Esophagus squamous epithelium (tissue), 5 donors: ENCODE measurements at places on chromosomes 4 and X. TPM values are rescaled to one million over a fixed set of nuclear protein-coding genes. Genes with fewer than 3 reads are reported as not detected.
A peak's percentile ranks its signal among the peaks of the same experiment; 100 is the strongest.

DNA sequence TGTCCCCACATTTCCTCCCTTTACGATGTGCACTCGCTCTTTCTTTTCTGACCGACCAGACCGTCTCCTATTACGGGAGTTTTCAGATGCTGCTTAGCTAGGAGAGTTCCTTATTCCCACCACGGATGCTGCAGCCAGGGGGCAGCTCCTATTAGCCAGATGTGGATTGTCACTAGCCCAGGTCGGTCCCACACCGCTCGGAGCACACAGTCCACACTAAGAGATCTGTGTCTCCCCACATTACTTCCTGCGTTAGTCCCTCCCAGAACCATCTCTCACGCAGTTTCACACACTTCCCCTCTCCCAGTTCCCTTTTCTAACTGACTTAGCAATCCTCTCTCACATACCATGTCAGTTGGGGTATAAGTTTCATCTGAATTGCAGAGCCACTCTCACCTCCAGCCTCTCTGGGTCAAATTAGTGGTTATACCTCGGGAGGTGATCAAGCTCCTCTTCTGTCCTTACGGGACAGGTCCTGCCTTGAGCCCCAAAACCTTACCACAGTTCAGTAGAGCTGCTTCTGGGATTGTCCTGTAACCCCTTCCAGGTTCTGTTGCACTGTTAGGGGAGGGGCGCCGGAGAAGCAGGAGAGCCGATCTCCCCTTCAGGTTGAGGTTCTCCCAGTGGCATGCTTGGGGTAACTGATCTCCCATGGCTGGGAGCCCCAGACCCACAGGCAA is 28.2 kb downstream of the SULT1E1 start:
- peaks cover 47% of the 10 kb centered on the region for H3K4me1 ChIP-seq
- no peak overlapping the region for H3K4me3 ChIP-seq

The GPC4 gene
- total RNA-seq, result 4.4 TPM

- H3K36me3 ChIP-seq, result no peaks in the 10 kb centered on the region
- DNase-seq, result no peak
- no peaks in the 10 kb centered on the region for H3K27me3 ChIP-seq
- peaks cover 13% of the 10 kb centered on the region for H3K4me1 ChIP-seq
These were observed 9.9 kb downstream of the CPE start for GRCh38 chr4:165388756-165389155.

DNA sequence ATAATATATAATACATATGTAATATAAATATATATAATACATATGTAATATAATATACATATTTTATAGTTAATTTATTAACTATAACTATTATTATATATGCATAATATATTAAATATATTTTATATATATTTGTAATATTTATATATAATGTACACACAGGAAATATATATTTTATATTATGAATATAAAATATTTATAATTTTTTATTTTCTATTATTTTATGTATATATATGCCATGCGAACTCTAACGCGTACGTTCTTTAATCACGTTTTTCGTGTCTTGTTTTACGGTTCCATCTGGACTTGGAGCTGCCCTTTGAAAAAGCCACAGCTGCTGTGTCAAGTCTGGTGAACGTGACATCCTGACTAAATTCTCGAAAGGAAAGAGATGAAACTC is 332.1 kb downstream of the ASMT start:
- no peak for DNase-seq
- H3K4me3 ChIP-seq, result no peak overlapping the region
- no peaks in the 10 kb centered on the region for H3K36me3 ChIP-seq
- H3K27ac ChIP-seq, result no peak overlapping the region

GRCh38 chrX:131217989-131218388 is 71.1 kb downstream of the IGSF1 start:
- DNase-seq, result no peak
- H3K4me1 ChIP-seq, result no peaks in the 10 kb centered on the region
- H3K36me3 ChIP-seq, result no peaks in the 10 kb centered on the region
- H3K27me3 ChIP-seq, result no peaks in the 10 kb centered on the region
- H3K27ac ChIP-seq, result no peak overlapping the region

GRCh38 chr4:139753686-139754085 is 88.1 kb downstream of the MGST2 start:
- no peak overlapping the region for H3K4me3 ChIP-seq
- H3K27ac ChIP-seq, result no peak overlapping the region
- no peaks in the 10 kb centered on the region for H3K27me3 ChIP-seq
- H3K4me1 ChIP-seq, result no peaks in the 10 kb centered on the region
- no peak for DNase-seq
- no peaks in the 10 kb centered on the region for H3K36me3 ChIP-seq

DNA sequence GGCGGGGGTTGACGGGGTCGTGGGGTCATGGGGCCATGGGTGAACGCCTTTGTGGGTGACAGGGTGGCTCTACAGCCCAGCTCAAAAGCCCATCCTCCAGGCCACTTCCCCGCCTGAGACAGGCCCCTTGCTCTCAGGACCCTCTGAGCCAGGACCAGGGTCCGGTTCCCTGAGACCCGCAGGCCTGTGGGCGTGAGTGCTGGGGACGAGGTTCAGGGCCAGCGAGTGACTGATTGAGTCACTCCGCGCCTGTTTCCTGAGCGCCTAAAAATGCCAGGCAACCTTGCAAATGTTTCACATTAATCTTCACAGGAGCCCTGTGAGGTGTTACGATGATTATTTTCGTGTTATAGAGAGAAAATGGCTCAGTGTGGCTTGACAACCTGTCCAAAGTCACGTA is 97.8 kb downstream of the ZNF674 start:
- no peak for DNase-seq
- peak overlapping the region; percentile 82 for H3K27ac ChIP-seq
- H3K27me3 ChIP-seq, result no peaks in the 10 kb centered on the region
- H3K4me1 ChIP-seq, result peaks cover 16% of the 10 kb centered on the region
- H3K4me3 ChIP-seq, result peak overlapping the region; percentile 79

DNA sequence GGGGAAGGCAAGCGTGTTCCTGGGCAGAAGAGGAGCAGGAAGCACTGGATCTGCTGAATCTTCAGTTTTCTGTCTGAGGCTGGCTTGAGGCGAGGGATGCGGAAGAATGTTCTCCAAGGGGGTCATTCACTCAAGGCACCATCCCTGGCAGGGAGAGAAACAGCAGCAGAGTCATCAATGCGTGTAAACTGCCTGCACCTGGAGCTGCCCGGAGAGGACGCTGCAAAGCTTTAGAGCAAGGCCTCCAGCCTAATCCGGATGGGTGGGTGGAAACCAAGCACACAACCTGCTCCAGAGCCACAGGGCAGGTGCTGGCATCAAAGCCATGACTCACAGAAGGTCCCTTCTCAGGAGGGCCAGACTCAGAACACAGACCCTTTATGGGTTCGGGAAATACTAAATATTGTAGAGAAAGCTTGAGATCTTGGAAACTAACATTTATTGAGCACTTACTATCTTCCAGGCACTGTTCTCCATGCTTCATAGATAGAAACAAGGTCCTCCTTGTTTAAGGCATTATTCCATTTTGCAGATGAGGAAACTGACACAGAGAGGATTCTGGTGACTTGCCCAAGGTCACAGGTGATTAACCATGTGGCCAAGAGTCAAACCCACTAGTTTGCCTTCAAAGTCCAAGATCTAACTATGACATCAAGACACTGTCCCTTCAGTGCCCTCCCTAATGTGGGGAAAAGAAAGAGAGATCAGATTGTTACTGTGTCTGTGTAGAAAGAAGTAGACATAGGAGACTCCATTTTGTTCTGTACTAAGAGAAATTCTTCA is 7.7 kb downstream of the PROM1 start:
- no peak for DNase-seq
- H3K4me3 ChIP-seq, result no peak overlapping the region
- no peaks in the 10 kb centered on the region for H3K36me3 ChIP-seq

The PAK3 gene
- total RNA-seq, result 0.09 TPM

DNA sequence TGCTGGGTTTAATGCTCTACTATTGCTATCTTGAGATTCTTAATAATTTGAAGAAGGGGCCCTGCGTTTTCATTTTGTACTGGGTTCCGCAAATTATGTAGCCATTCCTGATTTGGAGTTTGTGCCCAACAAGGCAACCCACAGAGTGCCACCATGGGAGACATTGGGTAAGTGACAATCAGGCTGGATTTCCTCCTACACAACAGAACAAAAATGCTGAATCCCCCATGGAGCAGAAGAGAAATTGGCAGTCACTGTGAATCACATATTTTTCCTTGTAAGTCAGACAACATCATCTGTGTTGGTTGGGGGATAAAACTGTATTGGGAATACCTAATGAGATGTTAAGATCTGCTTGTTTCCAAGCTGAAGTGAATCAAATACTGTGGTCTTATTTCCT is 80.9 kb downstream of the CNGA2 start:
- H3K36me3 ChIP-seq, result no peaks in the 10 kb centered on the region
- no peak overlapping the region for H3K4me3 ChIP-seq
- no peaks in the 10 kb centered on the region for H3K4me1 ChIP-seq
- no peaks in the 10 kb centered on the region for H3K27me3 ChIP-seq
- no peak for DNase-seq

The SHROOM3 gene
- 50.9 TPM for total RNA-seq

GRCh38 chr4:76036855-76037254 is 985 bp upstream of the CXCL11 start:
- DNase-seq, result no peak
- H3K36me3 ChIP-seq, result no peaks in the 10 kb centered on the region
- no peak overlapping the region for H3K27ac ChIP-seq
- H3K4me1 ChIP-seq, result no peaks in the 10 kb centered on the region
- H3K27me3 ChIP-seq, result no peaks in the 10 kb centered on the region

DNA sequence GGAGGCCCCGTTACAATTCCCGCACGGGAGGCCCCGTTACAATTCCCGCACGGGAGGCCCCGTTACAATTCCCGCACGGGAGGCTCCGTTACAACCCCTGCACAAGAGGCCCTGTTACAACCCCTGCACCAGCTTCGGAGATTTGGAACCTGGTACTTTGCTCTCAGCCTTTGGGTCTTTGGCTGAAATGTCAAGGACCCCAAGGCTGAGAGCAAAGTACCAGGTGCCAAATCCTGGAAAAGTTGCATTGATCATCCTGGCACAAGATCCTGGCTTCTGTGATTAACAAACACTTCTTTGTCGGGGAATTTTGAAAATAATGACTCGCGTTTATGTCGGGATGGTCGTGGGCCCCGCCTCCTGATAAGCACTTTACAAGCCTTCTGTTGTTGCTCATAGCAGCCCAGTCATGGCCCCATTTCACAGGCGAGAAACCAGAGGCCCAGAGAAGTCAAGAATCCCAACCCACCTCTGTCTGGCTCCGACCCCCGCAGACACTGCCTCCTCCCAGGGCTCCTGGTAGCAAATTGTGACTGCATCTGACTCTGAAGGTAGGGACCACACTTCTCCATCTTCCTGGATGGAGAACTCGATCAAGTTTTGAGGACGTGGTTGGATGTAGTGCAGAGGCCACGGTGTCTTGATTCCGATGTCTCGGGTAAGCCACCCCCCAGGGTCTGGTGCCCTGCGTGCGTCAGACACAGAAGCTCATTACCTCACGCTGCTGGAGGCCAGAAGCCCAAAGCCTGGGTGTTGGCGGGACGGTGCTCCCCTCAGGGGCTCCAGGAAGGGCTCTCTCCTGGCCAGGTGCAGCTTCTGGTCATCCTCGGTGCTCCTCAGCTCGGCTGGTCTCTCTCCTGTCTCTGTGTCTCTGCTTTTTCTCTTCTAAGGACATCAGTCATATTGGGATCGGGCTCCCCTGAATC is 60.3 kb downstream of the ADRA2C start:
- no peaks in the 10 kb centered on the region for H3K36me3 ChIP-seq
- no peak for DNase-seq
- peaks cover 10% of the 10 kb centered on the region for H3K4me1 ChIP-seq
- no peaks in the 10 kb centered on the region for H3K27me3 ChIP-seq

DNA sequence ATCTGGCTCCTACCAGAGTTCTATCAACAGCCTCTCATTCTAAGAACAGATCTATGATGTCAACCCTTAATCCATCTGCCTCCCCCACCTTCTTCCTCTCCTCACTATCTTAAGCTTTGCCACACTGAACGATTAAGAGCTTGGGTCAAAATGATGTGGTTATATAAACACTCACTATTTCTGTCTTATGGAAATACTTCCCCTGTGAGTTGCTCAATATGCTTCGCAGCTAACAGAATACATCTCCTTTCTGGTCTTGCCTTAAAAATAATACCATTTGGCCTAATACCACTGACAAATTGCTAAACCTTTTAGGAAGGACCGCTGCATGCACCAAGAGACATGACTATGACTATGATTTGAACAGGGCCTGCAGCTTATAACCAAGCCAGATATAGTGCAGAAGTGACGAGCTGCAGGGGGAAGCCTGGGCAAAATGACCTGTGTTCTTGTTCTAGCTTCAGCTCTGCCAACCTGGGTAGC is 130.9 kb downstream of the RNF150 start:
- H3K27me3 ChIP-seq, result no peaks in the 10 kb centered on the region
- H3K27ac ChIP-seq, result peak overlapping the region; percentile 47

The FAM193A gene
- 17.1 TPM for total RNA-seq

DNA sequence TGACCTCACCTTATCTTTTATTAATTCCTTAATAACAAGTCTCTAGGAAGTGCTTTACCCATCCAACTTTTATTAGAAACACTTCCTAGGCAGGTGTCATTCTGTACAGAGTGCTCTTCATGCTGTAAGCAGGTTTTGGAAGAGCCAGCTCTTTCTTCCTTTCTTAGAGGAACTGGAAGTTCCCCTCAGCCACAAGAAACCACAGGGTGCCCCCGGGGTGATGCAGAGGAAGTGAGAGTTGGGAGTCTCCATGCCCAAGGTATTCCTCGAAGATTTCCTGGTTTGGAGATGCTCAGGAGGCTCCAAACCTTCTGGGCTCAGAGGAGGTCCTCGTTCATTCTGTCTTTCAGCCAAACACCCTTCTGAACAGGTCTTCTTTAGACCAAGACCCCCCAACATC is 83.8 kb downstream of the EGF start:
- no peak overlapping the region for H3K4me3 ChIP-seq
- H3K27ac ChIP-seq, result no peak overlapping the region
- H3K4me1 ChIP-seq, result peaks cover 9% of the 10 kb centered on the region
